ENCODE measurements at places on chromosomes 2 and 18.

DNA sequence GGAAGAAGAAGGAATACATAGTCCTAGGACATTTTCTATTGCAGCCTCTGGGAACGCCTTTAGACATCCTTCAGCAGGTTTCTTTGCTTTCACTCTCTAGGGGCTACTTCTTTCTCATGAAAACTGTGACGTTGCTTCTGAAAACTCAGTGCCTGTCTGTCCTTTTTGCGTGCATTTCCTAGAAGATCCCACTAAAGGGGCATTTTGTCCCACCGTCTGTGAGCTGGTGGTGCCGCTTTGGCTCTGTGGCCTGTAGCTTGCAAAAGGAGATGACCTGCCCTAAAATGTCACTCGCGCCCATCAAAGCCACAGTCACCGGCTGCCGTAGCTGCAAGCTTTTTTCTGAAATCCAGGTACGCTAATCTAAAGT is 579 bp downstream of the STAT4 start:
- DNase-seq: no peak

- DNase-seq: no peak
Measured at GRCh38 chr2:218369330-218369729, 12.7 kb downstream of the CATIP start.

DNA sequence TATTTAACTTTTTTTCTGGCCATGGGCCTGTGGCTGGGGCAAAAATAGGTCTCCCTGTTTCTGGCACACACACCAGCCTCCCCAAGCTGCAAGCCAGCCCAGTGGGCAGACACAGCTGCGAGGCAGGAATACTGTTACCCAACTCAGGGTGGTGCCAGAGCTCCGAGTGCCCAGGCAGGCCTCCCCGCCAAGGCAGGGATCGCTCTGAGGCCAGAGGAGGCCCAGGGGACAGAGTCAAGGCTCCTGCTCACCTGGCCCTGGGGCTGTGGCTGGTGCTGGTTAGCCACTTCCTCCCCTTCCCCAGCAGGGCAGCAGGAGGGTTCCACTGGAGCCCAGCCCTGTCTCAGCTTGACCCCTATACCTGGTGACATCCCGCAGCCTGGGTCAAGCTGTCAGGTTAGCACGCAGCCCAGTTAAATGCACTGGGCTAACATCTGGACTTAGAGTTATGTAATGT is 67.1 kb upstream of the EPAS1 start:
- DNase-seq: no peak

DNA sequence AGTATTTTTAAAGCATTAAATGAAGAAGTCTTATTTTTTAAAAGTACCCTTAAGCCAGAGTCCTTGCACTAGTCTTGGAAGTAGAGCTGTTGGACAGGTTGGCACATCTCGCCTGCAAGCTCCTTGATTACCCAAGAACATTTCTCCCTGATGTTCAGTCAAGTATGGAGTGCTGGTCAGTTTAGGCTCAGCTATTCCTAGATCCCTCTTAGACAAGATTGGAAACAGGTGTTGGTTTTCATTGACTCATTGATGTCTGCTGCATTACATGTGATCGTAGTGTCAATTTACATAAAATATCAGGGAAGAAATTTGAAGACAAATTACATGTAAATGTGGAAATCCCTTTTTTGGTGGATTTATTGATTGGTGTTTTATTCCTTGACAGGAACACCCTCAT is 170.4 kb downstream of the ZNF407 start:
- DNase-seq: no peak

DNA sequence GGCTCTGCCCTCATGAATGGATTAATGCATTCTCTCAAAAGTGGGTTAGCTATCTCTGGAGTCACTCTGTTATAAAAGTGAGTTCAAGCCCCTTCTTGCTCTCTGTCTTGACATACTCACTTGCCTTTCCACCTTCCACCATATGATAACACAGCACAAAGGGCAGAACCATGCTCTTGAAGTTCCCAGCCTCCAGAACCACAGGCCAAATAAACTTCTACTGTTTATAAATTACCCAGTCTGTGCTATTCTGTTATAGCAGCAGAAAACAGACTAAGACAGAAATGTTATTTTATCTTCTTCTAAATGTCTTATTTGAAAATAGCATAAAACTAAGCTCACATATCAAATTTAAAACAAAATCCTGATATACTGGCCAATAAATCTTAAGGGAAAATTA is 15.0 kb downstream of the RAB1A start:
- DNase-seq: no peak

- peak; percentile 4 for DNase-seq
Measured at GRCh38 chr2:114442510-114442909, at the start of gene DPP10. DPP10 (plus strand) TSS chr2:114442641.

DNA sequence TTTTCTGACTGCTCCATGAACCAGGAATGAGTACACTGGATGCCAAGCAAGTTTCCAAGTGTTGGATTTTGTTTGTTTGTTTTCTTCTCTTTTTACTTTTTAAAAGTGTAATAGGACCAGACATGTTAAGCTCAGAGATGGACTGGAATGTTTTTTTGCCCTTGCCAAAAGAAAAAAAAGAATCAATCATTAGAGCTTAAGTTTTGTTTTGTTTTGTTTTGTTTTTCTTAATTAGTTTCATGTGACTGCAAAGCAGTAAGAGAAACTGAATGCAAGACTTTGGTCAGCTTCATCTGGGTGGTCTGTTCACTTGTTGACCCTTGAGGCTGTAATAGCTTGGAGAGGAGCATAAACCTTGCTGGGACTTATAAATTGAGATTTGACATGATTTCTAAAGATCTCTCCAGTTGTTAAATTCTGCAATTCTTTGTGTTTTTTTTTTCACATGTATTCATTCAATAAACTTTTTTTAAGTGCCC is 42.4 kb upstream of the SLC1A4 start:
- no peak for DNase-seq

- DNase-seq: no peak
Measured at GRCh38 chr2:55173438-55174054, 58.5 kb downstream of the CLHC1 start.

GRCh38 chr2:236572482-236572881 is 2.9 kb downstream of the ACKR3 start:
- no peak for DNase-seq

GRCh38 chr2:9654452-9655100 is 23.8 kb upstream of the YWHAQ start:
- no peak for DNase-seq

DNA sequence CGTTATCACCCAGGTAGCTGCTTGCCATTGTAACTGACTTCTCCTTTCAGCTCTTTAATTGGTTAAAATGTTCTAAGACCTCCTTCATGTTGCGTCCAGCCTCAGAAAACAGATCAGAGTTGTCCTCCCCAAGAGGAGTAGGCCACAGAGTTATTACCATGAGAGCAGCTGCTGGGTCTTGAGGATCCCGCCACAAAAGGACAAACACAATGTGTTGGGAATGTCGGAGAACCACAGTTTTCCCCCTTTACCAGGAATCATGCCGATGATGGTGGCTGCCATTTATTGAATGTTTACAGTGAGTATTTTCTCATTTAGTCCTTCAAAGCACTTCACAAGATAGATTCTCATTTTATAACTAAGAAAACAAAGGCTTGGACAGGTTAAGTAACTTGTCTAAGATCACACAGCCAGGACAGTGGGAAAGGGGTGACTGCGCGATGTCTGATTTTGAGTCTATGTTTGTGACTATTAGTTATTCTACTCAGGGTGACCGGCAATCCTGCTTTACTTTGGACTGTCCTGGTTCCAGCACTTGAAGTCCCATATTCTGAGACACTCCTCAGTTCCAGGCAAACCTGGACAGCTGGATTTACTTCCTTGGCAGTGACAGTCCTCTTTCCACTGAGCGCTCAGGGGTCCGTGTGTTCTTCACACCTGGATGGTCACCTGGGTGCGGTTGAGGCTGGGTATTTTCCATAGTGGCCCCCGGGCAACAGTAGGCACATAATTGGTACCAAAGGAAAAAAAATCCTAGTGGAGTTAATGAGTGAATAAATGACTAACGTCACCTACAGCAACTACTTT is 93.6 kb downstream of the LIPG start:
- DNase-seq: no peak

GRCh38 chr2:230798769-230799399 is 65.9 kb upstream of the ITM2C start:
- peak; percentile 51 for DNase-seq

GRCh38 chr18:24669015-24669414 is 208.6 kb downstream of the HRH4 start:
- no peak for DNase-seq

GRCh38 chr2:169291517-169291916 is 70.8 kb downstream of the LRP2 start:
- no peak for DNase-seq

DNA sequence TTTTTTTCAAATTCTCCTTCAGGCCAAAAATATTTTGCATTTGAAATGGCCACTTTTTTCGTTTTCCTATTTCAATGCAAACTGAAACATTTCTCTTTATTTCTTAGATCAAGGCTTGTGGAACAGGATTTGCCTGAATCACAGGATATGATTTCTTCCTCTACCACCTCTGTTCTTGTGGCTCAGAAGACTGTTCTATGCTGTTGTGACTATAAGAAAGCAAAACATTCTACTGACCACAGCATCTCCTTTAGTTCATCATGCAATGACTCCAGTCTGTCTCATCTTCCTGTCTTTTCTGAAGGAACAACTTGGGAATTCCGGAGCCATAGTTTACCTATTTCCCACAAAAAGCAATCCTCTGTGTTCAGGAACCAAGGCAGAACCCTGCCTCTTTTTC is 16.2 kb upstream of the ZNF512 start:
- DNase-seq: peak; percentile 4

GRCh38 chr2:191656391-191656790 is 21.5 kb upstream of the NABP1 start:
- no peak for DNase-seq

GRCh38 chr2:166419616-166419934 is 43.8 kb upstream of the SCN9A start:
- no peak for DNase-seq

- no peak for DNase-seq
Measured at GRCh38 chr2:174607989-174608865, 10.6 kb upstream of the WIPF1 start.

- DNase-seq: peak; percentile 45
Measured at GRCh38 chr2:113080134-113080533, 12.4 kb downstream of the IL1F10 start.

- DNase-seq: no peak
Measured at GRCh38 chr2:10466801-10467200, 18.7 kb upstream of the ODC1 start.

DNA sequence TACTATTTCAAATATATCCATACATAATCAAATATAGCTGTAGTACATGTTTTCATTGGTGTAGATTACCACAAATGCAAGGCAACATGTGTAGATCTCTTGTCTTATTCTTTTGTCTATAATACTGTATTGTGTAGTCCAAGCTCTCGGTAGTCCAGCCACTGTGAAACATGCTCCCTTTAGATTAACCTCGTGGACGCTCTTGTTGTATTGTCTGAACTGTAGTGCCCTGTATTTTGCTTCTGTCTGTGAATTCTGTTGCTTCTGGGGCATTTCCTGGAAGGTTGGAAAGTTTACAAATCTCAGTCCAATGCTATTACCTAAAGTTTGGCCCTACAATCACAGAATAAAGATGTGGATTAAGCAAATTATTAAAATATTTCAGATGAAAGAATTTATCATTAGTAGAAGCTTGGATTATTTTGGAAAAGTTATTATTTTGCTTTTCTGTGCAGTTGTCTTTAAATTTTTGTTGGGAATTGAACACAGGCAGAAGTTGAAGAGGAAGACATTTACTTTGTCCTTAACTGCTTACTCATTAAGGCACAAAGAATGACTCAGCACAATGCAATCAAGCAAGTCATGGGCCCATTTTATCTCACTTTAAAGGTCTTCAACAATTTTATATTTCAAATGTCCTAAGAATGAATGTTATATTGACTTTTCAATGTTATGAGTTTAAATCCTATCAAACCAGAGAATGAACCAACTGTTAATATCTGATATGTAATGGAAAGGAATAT is 103.4 kb upstream of the CAVIN2 start:
- DNase-seq: no peak

GRCh38 chr18:57334383-57334782 is 18.0 kb upstream of the ST8SIA3 start:
- DNase-seq: no peak

- no peak for DNase-seq
Measured at GRCh38 chr2:129857200-129857599, 122.3 kb upstream of the RAB6C start.

DNA sequence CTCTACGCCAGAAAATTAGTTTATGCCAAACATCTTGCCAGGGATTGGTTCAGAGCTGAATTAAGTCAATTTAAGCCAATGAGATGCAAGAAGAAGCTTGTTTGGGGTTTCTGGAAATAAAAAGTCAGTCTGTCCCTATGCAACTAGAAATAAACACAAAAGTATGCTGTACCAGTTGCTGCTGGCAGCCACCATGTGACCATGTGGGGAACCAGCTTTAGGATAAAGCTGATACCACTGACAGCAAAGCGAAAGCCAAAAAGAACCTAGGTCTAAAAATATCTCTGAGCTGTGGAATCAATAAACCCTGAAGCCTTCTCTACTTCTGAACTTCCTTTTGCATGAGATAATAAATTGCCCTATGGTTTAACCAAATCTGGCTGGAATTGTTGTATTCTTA is 181.8 kb upstream of the PARD3B start:
- no peak for DNase-seq

DNA sequence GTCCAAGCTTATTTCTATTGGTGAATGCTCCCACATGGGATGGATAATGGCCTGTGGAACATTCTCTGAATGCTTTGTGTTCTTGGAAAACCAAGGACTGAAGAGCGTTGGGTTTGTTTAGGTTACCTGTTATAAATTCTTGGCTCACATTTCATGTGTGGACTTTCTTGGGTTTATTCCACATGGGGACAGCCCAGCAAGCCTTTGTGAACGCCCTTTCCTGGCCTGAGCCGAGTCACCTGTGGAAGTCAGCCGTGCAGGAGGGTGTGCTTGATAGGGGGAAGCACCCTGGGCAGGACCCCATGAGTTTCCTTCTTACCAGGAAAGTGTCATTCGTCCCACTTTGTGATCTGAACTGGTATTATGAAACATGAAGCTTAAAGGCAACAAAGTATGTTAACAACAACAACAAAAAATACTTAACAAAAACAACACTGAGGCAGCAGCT is 4.1 kb downstream of the RAB31 start:
- DNase-seq: no peak

DNA sequence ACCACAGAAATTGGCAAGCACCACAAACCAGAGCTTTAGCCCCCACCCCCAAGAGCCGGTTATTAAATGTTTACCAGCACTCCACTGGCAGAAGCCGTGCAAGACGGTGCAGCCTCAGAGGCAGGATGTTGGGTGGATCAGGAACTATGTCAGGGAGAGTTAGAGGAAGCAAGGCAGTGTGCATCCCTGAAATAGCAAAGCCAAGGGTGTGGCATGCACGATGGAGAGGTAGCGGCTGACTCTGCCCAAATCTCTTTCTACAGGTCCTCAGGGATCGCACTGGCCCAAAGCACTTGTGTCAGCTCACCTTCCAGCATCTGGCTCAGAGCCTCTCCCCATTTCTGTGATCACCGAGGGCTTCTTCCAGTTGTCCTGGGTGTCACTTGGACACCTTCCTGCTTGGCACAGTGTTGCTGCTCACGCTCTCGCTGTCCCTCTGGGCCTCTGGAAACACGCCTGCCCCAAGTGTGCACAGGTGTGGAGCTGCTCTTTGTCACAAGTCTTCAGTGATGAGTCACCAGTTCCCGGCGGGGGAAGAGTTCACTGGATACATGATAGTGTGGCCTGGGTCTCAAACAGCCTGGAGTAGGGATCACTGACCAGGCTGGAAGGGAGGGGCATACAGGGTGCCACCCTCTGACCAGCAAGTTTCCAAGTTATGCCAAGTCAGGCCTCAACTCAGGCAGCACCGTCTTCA is 17.3 kb upstream of the B3GNT7 start:
- DNase-seq: no peak
